Activated CD4-positive, alpha-beta memory T cell treated with anti-CD3 and anti-CD28 coated beads, Interleukin-2, amount 10 ng/mL, durations not matched to agents 7 days and 5 days (primary cell): ENCODE measurements at places on chromosomes 7 and 10. TPM values are rescaled to one million over a fixed set of nuclear protein-coding genes. Genes with fewer than 3 reads are reported as not detected.

The CRHR2 gene
- not detected for total RNA-seq

The GPR26 gene
- total RNA-seq = not detected

The UBE3C gene
- 55.7 TPM for total RNA-seq

The SLC26A3 gene
- not detected for total RNA-seq

The CARD11 gene
- 163 TPM for total RNA-seq

The GOLGA7B gene
- total RNA-seq = 10.5 TPM

- DNase-seq = no peak
Measured at GRCh38 chr7:17071866-17072265, 190.1 kb upstream of the AGR3 start.

GRCh38 chr7:55214707-55215106, 150.4 kb upstream of the LANCL2 start:
- DNase-seq = no peak

DNA sequence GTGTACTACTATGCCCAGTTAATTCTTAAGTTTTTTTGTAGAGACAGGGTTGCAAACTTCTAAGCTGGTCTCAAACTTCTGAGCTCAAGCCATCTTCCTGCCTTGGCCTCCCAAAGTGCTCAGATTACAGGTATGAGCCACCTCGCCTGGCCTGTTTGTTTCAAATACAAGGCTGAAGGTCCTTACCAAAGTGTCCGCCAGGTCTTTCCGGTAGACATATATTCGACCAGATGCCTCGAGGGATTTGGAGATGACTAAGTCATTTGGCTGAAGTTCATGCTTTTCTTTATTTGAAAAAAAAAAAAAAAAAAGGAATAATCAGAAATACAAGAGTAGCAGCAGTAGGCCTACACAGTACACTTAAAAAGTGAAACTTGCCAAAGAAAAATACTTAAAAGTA, 204.5 kb upstream of the CDCA7L start:
- DNase-seq = no peak

DNA sequence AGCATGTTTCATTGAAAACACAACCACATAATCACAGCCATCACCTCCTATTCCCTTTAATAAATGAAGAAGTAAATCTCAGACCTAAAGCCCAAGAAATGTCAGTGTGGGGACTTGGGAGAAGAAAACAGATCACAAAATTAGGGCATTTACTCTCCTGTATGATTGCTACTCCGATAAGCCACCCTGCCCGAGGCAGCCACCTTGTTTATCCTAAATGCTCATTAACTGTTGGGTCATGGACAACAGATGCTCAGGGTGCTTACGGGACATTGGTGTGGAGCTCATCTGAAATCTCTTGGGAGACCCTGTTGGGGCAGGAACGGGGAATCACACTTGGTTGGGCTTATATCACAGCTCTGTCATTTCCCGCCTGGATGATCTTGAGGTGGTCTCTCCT, 17.5 kb upstream of the CHST15 start:
- no peak for DNase-seq

DNA sequence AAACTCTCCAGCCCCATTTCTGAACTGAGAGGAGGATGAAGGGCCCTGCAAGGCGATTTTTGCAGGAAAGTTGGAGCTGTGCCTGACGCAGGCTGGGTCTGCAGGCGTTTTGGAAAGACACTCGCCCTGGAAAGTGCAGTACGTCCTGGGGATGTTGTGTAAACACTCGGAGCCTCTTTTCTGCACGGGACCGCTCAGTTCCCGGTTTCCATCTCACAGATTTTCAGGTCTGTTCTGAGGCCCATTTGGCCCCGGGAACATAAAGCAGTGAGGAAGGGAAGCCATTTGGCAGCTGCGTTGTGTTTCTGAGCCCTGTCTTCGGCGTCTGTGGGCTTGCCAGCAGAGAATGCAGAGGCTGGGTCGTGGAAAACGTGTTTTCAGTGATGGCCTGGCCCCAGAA, 655.0 kb upstream of the MGMT start:
- no peak for DNase-seq

- DNase-seq = no peak
Measured at GRCh38 chr10:96656198-96656577, 64.1 kb downstream of the PIK3AP1 start.

DNA sequence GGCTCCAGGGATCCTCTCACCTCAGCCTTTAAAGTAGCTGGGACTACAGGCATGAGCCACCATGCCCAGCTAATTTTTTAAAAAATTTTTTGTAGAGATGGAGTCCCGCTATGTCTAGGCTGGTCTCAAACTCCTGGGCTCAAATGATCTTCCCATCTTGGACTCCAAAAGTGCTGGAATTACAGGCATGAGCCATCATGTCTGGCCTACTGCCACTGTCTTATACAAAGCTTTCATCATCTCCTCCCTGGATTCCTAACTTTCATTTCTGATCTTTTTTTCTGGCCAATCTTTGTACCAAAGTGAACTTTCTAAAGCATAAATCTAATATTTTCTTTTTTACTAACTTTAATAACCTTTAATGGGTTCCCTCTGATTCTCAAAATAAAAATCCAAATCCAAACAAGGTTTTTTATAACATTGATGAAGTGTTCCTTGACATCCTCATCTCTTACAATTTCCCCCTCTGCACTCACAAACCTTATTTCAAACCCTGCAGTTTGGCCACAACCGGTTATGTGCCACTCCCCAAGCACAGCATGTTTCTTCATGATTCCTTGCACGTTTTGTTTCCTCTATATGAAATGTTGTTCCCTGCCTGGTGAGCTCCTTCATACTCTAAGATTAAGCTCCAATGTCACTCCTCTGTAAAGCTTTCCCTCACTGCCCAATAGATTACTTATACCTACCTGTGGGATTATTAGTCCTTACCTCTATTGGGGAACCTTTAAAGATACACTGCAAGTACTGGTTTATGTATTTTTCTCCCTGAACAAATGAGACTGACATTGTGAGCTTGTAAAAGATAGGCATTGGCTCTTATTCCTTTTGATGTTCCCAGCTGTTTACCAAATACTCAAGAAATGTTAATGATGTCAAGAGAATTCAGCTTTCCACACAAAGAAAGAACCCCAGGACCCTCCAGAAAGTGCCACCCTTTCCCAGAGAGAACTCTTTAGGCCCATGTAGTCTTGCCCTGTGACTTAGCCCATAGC, 101.7 kb downstream of the HOXA1 start:
- DNase-seq = no peak

- DNase-seq = peak; percentile 17
Measured at GRCh38 chr10:118594392-118595063, 920 bp downstream of the PRLHR start.

DNA sequence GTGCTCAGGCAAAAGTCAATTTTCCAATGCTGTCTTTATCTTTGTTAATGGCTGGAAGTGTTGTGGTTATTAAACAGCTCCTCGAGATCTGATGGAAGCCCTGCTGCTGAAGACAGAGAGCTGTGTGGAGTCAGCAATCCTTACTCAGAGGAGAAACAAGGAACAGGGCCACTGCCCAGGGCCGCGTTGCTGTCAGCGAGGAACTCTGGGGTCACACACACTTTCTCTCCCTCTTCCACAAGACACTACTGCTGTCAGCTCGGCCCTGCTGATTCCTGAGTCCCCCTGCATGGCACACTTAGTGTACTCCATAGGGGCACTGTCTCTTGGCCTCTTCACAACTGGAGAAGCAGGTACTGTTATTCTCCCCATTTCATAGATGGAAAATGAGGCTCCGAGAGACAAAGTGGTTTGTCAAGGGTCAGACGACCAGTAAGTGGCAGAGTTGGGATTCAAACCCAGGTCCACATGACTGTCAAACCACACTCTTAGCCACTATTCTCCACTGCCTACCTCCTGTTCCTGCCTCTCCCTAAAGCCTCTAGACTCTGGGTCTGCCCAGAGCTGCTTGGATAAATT, 29.3 kb upstream of the PDCD4 start:
- DNase-seq = no peak
